Stimulated activated CD4-positive, alpha-beta T cell treated with anti-CD3 and anti-CD28 coated beads, Interleukin-1b, Interleukin-23, amount 100 ng/mL, for 24 hours (primary cell): ENCODE measurements at places on chromosomes 4 and X.

GRCh38 chr4:142043509-142043908 lies 407.1 kb downstream of the IL15 start:
- DNase-seq: no peak

DNA sequence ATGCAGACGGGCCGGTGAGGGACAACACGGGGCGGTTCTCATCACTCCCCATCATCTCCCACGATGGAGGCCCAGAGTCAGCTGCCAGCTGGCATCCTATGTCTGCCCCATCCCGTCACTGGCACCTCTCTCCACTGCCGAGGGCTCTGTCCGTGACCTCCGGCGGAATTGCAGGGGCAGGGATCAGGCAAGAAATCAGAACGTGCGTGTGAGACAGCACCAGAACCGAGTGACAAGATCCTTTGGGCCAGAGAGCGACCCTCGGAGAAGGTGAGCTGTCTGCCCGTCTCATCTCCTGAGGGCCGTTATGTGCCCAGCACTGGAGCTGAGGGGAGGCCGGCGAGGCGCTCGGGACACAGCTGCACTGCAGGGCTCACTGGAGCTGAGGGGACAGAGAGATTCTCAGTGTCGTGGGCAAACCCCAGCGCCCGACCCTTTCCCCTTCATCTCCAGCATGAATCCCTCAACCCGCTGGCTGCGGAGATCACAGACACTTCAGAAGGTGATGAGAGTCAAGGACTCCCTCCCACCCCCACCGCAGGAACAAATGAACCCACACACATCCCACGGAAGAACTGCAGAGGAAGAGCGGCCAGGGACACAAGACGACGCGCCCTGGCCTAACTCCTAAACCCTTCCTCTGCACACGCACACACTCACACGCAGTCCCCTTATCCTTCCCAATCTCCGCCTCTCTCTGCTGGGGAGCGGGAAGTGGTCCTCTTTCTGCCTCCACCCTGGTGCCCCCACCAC lies 128.7 kb downstream of the AFAP1 start:
- DNase-seq: no peak

DNA sequence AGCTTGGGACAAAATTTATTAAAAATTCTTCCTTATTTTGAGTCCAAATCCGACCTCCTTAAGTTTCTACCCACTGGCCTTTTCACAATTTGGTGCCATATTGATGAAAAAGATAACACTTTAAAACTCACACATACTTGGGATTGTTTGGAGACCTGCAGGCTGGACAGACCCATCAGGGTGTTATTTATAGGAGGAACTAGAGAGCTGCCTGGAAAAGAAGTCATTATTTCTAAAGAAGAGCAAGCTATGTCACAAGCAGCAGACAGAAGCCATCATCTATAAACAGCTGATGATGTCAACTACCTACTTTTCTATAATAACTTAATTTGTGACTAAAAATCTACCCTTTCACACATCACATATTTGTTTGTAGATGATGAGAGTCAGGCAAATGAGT lies 56.2 kb downstream of the COX18 start:
- DNase-seq: no peak

DNA sequence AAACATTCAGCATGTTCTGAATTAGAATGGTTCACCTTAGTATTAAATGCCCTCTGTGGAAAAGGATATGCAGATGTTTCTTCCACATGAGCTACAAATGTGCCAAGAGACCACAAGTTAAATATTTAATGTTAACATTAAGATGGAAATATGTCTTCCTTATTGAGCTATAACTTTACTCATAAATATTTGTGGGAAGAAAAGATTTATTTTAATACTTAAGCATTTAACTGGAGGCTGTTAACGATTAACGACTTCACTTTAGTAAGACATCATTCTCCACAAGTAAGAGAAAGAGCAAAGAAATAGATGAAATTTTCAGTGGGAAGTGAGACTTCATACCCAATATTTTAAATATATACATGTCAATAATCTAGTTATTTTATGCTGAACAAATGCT lies 1046.0 kb upstream of the GRID2 start:
- no peak for DNase-seq

- DNase-seq: no peak
These were observed 157.1 kb upstream of the RBPJ start for GRCh38 chr4:26163425-26164362.
